Activated gamma-delta T cell (primary cell): ENCODE measurements at places on chromosomes 1 and 21.

DNA sequence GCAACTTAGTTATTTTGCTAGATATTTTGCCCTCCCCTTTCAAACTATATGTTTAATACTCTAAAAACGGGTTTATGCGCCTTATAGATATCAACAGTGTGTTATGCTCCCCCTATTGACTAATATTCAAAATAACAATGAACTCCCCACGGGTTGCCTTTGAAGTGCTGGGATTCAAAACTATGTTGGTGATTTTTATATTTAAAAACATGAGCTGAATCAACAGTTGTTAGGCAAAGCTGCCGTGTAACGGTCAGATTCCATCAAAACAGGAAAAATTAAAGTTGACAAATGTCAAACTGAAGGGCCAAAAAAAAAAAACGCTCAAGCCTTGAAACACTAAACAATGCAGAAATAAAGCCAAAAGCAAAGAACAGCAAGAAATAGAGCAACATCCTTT is 2.5 kb downstream of the TGFBR3 start:
- DNase-seq = no peak

DNA sequence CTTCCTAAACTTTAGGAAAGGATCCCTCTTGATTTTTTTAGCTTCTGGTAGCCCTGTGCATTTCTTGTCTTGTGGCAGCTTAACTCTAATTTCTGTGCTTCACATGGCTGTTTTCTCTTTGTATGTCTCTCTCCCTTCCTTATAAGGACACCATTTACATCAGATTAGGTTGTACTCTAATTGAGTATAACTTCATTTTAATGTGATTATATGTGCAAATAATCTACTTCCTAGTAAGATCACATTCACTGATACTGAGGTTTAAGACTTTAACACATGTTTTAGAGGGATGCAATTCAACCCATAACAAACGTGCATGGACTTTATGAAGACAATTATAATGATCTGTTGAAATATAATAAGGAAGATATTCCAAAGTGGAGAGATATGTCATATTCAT is 46.7 kb downstream of the RGS4 start:
- no peak for DNase-seq

DNA sequence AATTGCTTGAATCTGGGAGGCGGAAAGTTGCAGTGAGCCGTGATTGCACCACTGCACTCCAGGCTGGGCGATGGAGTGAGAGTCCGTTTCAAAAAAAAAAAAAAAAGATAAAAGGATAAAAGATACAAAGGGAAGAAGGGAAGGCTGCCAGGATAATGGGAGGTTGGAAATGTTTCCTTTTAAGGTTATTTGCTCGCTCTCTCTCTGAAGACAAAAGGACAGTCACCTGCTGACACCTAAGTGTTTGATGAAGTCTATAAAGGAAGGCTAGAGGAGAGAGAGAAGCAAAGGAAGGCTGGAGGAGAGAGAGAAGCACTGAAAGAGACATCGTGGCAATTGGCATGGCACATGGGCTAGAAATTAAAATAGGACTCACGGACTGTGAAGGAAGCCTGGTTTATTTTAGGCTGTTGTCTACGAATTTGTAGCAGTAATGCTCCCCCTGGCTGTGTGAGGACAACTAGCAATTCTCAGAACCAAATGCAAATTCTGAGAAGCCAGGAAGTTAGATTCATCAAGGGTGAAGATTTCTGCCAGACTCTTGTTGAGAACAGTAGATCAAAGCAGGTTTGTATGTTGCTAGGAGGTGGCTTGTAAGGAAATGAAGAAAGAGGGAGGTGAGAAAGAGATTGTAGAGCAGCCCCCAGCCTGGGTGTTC is 154.2 kb downstream of the ZP4 start:
- no peak for DNase-seq

GRCh38 chr1:6587261-6588005 is 7.6 kb downstream of the ZBTB48 start:
- no peak for DNase-seq

DNA sequence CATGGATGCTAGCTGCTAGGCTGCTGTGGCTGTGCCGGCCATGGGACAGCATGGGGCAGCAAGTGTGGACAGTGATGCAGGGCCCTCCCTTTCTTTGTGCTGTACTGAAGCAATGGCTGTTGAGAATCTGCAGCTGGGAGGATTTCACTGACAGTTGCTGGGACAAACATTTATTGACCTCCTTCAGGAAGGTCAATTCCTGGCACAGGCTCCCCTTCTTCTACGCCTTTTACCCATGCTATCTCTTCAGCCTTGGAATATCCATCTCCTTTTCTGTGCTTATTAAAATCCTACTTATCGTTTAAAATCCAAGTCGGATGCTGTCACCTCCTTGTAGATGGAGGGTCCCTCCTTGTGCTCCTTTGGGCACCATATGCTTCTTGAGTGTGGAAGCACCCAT is 213.1 kb upstream of the USP24 start:
- no peak for DNase-seq

GRCh38 chr1:115491298-115492018 is 150.3 kb upstream of the VANGL1 start:
- no peak for DNase-seq

- DNase-seq = no peak
Observed at GRCh38 chr1:931380-932172, 7.9 kb downstream of the SAMD11 start.

DNA sequence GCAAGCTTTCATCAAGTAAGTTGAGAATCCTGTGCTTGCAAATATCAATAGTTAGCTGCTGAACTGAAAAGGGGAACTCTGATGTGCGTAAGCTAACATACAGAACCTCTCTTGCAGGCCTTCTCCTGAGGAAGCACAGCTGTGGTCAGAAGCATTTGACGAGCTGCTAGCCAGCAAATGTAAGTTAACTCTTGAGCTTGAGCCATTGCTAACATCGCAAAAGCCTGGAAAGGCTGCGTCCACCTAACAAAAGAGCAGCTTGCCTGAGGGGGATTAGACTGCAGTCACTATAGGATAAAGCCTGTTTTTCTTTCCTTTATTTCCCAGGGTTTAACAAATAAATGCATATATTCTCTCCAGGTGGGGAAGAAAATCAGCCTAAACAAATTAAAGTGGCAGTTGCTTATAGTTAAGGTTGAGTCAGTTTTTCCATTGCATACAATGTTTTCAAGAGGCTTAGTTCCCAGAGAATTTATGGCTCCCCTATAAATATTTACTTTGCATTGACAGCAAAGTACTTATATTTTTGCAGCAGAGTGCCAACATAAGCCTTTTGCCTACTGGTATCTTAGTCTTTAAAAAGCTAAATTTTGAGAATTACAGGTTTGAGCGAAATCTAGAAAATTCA is 1.5 kb downstream of the RGS2 start:
- no peak for DNase-seq

GRCh38 chr21:16992448-16992847 is 520.4 kb upstream of the CXADR start:
- no peak for DNase-seq
